Heart left ventricle (tissue), 16 donors: ENCODE measurements at places on chromosomes 12 and 14.

DNA sequence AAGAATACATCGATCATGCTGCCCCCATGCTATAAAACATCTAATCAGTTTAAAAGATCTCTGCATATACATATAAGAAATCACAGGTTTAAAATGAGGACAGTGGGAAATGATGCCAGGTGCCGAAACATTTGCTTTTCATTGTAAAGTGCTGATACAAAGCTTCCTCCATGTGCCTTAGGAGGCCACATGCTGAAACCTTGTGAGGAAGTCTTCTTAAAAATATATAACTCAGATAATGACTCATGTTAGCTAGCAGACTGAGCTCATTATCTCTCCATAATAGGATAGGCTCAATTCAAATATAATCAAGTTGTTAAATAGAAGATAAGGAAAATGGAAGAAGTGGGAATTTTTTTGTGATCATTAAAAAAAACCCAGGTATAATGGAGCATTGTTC, 65.9 kb downstream of the RFX4 start:
- DNase-seq: no peak

- DNase-seq: no peak
Measured at GRCh38 chr14:46596236-46596635, 55.3 kb downstream of the RPL10L start.

DNA sequence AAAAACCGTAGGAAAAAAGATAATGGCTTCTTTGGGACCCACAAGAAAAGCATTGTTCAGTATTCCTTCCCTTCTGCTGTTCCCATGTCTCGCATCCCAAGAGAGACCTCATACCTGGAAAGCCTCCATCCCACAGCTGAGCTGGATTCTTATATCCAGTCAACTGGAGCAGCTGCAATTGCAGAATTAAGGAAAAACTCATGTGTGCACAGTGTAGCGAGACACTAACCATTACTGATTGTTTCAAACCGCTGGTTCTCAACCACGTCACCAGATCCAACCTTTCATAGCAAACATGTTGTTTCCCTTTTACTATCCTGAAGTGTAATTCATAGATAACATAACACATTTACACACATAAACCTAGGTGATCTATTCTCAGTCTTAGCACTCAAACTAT, 5.5 kb upstream of the RNASE10 start:
- DNase-seq: no peak

- no peak for DNase-seq
Measured at GRCh38 chr12:120485961-120486881, 9.7 kb upstream of the DYNLL1 start.

DNA sequence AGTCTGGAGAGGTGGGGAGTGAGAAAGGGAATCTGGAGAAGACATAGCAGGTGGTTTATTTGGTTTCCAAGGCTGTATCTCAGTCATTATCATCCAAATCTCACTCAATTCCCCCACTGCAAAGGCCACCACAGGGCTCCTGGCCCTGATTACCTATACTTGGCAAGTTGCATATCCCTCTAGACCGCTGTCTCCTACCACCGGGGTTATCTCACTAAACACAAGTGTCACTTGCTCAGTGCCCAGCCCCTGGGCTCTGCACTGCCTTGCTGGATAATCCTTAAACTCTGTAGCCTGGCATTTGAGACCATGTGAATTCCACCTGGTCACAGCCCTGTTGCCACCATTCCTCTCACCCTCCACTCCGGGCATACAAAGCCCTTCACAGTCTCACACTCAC, 119.0 kb downstream of the RTN1 start:
- DNase-seq: no peak

DNA sequence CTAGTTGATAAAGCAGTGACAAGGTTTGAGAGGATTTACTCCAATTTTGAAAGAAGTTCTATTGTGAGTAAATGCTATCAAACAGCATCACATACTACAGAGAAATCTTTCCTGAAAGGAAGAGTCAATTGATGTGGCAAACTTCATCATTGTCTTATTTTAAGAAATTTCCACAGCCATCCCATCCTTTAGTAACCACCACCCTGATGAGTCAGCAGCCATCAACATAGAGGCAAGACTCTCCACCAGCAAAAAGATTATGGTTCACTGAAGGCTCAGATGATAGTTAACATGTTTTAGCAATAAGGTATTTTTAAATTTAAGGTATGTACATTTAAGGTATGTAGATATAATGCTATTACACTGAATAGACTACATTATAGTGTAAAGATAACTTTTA, 122.1 kb upstream of the ARHGAP5 start:
- no peak for DNase-seq

- no peak for DNase-seq
Measured at GRCh38 chr12:75482646-75483045, 2.1 kb downstream of the GLIPR1 start.
